ENCODE measurements at places on chromosomes 1 and 21.
A peak's percentile ranks its signal among the peaks of the same experiment; 100 is the strongest.

GRCh38 chr1:160328184-160328583 lies 14.9 kb downstream of the COPA start:
- no peaks in the 10 kb centered on the region for H3K4me1 ChIP-seq
- DNase-seq: no peak
- no peak overlapping the region for H3K27ac ChIP-seq
- H3K36me3 ChIP-seq: peaks cover 17% of the 10 kb centered on the region
- H3K4me3 ChIP-seq: no peak overlapping the region

GRCh38 chr21:35027563-35028450 lies 21.3 kb downstream of the RUNX1 start:
- H3K27ac ChIP-seq: peak overlapping the region; percentile 97
- H3K4me3 ChIP-seq: peak overlapping the region; percentile 85
- peaks cover 80% of the 10 kb centered on the region for H3K4me1 ChIP-seq
- DNase-seq: no peak
- H3K36me3 ChIP-seq: peaks cover 24% of the 10 kb centered on the region
- H3K27me3 ChIP-seq: no peaks in the 10 kb centered on the region

DNA sequence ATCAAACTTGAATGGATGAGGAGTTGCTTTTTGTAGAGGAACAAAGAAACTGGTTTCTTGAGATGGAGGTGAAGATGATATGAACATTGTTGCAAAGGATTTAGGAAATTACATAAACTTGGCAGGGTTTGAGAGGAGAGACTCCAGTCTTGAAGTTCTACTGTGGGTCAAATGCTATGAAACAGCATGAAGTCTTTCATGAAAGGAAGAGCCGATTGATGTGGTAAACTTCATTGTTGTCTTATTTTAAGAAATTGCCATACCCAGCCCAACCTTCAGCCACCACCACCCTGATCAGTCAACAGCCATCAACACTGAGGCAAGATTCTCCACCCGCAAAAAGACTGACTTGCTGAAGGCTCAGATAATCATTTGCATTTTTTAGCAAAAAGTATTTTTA lies 52.2 kb downstream of the SIPA1L2 start:
- no peak overlapping the region for H3K4me3 ChIP-seq
- H3K4me1 ChIP-seq: peaks cover 23% of the 10 kb centered on the region
- H3K27me3 ChIP-seq: peaks cover 4% of the 10 kb centered on the region
- DNase-seq: no peak

GRCh38 chr1:204410688-204411450 lies 748 bp downstream of the PPP1R15B start:
- no peaks in the 10 kb centered on the region for H3K27me3 ChIP-seq
- H3K4me1 ChIP-seq: peaks cover 16% of the 10 kb centered on the region
- peaks cover 54% of the 10 kb centered on the region for H3K36me3 ChIP-seq
- peak; percentile 52 for DNase-seq
- peak overlapping the region; percentile 99 for H3K4me3 ChIP-seq
- peak overlapping the region; percentile 100 for H3K27ac ChIP-seq

GRCh38 chr1:233448109-233448689 lies 120.7 kb downstream of the MAP3K21 start:
- H3K4me3 ChIP-seq: no peak overlapping the region
- no peaks in the 10 kb centered on the region for H3K36me3 ChIP-seq
- DNase-seq: no peak
- no peak overlapping the region for H3K27ac ChIP-seq
- peaks cover 7% of the 10 kb centered on the region for H3K27me3 ChIP-seq

- no peaks in the 10 kb centered on the region for H3K36me3 ChIP-seq
- peaks cover 8% of the 10 kb centered on the region for H3K4me1 ChIP-seq
- peaks cover 30% of the 10 kb centered on the region for H3K27me3 ChIP-seq
- H3K27ac ChIP-seq: peak overlapping the region; percentile 2
- DNase-seq: no peak
These were observed 6.4 kb downstream of the OR2C3 start for GRCh38 chr1:247529771-247530355.

- H3K27me3 ChIP-seq: peaks cover 3% of the 10 kb centered on the region
- peak overlapping the region; percentile 92 for H3K4me3 ChIP-seq
- peak overlapping the region; percentile 99 for H3K27ac ChIP-seq
- H3K4me1 ChIP-seq: peaks cover 40% of the 10 kb centered on the region
- H3K36me3 ChIP-seq: peaks cover 42% of the 10 kb centered on the region
- DNase-seq: no peak
These were observed 1.1 kb upstream of the YBX1 start for GRCh38 chr1:42680921-42681683.

GRCh38 chr1:68201546-68202238 lies 30.6 kb downstream of the WLS start:
- H3K27ac ChIP-seq: no peak overlapping the region
- no peaks in the 10 kb centered on the region for H3K36me3 ChIP-seq
- peaks cover 7% of the 10 kb centered on the region for H3K27me3 ChIP-seq
- no peak overlapping the region for H3K4me3 ChIP-seq

GRCh38 chr1:232766241-232766890 lies 38.9 kb upstream of the MAP10 start:
- H3K27me3 ChIP-seq: peaks cover 8% of the 10 kb centered on the region
- H3K36me3 ChIP-seq: peaks cover 2% of the 10 kb centered on the region
- H3K27ac ChIP-seq: no peak overlapping the region
- no peak overlapping the region for H3K4me3 ChIP-seq
